Vagina (tissue), 2 donors: ENCODE measurements at places on chromosomes 4 and X.

DNA sequence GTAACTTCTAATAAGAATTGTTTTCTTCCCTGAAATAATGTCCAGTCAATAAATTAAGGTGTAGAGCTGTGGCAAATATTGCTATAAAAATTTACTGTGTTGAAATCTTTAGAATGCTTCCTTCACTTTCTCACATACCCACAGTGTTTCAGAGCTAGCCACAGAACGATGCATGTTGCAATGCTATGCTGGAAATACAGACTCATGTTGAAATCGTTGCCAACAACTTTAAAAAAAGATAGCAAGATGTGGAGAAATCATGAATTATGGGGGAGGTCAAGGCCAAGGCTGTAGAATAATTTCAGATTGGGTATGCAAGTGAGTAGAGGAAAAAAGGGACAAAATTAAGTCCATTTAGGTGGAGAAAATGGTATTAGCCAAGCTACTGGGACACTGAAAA lies 204.8 kb downstream of the VEGFC start:
- DNase-seq = no peak
- H3K27ac ChIP-seq = no peak overlapping the region

GRCh38 chr4:123306769-123307168 lies 89.8 kb upstream of the SPRY1 start:
- H3K27me3 ChIP-seq = no peaks in the 10 kb centered on the region
- no peaks in the 10 kb centered on the region for H3K36me3 ChIP-seq
- H3K27ac ChIP-seq = no peak overlapping the region

- H3K4me1 ChIP-seq = peaks cover 19% of the 10 kb centered on the region
- H3K27me3 ChIP-seq = no peaks in the 10 kb centered on the region
- no peaks in the 10 kb centered on the region for H3K36me3 ChIP-seq
- H3K4me3 ChIP-seq = peak within 1 kb of the TSS; percentile 68
- H3K27ac ChIP-seq = peak within 1 kb of the TSS; percentile 93
These were observed at the start of gene TBC1D9 for GRCh38 chr4:140756319-140757231. TSS of gene TBC1D9 (minus strand) at chr4:140756385. CDS start at chr4:140756045, 340 bp downstream.

DNA sequence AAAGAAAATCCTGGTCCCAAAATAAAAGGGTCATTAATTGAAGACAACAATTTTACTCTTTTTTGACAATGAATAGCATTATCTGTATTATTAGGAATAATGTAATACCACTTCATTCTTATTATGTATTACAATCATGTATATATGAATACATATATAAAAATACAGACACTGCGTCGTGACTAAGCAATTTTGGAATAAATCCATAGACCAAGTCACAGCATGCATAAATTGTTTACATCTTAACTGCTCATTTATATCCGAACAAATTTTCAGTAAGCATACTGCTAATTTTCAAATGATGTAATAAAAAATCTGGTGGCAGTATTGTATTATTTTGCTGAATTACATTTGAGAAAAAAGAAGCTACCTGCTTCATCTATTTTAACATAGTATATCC lies 321.6 kb upstream of the PITX2 start:
- no peaks in the 10 kb centered on the region for H3K36me3 ChIP-seq
- H3K4me3 ChIP-seq = no peak overlapping the region
- H3K27me3 ChIP-seq = no peaks in the 10 kb centered on the region
- no peak overlapping the region for H3K27ac ChIP-seq
- no peak for DNase-seq

- no peak overlapping the region for H3K4me3 ChIP-seq
- H3K36me3 ChIP-seq = peaks cover 11% of the 10 kb centered on the region
- H3K27me3 ChIP-seq = no peaks in the 10 kb centered on the region
- H3K27ac ChIP-seq = no peak overlapping the region
- no peak for DNase-seq
These were observed 48.6 kb downstream of the SMARCAD1 start for GRCh38 chr4:94256144-94256783.

DNA sequence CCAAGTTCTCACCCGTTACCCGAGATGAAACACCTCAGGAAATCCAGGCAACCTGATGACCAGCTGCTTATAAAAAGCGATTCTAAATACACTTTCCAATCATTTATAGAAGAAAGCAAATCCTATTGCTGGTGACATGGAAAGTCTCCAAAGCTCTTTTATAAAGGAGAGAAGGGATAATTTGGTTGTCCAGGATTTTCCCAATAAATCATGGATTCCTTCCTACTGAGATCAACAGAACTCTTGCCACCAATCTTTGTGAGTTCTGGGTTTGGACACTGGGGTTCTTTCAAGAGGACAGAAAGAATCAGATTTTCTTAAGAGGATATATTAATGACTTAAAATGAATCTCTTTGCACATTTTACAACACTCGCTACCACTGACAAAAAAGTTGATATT lies 24.7 kb upstream of the SOD3 start:
- H3K36me3 ChIP-seq = no peaks in the 10 kb centered on the region
- DNase-seq = no peak
- no peaks in the 10 kb centered on the region for H3K27me3 ChIP-seq
- H3K4me1 ChIP-seq = peaks cover 24% of the 10 kb centered on the region
- H3K4me3 ChIP-seq = no peak overlapping the region

DNA sequence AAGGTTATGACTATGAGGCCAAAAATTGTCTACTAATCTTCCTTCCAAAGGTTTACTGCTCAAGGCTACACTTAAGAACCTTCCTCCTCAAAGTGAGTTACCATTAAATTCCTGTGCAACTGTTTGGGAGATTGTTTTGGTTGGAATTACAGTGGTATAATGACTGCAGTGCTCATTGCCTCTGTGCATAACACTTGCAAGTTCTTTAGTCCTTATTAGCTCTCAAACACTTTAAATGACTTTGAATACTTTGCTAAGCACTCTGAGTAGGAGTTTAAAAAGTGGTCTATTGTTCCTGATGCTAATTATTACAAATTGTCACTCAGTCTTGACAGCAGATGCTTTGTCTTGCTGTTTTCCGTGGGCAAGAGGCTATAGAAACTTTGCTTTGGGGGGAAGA lies 422.8 kb upstream of the PABPC4L start:
- no peaks in the 10 kb centered on the region for H3K36me3 ChIP-seq
- no peaks in the 10 kb centered on the region for H3K27me3 ChIP-seq
- H3K4me3 ChIP-seq = no peak overlapping the region

DNA sequence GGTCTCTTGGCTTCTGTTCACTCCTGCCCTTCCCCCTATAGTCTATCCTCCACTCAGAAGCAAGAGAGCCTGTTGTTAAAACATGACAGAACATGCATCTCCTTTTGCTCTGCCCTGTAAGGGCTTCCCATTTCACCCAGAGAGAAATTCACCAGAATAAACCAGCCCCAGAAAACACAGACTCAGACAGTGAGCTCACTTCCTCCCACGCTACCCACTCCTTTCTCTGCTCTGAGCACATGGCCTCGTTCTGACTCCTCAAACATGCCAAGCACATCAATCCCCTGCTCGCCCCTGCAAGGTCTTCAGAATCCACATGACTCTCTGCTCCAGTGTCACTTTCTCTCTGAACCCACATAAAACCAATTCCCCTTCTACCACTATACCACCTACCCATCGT lies 50.4 kb downstream of the MID1 start:
- H3K27me3 ChIP-seq = no peaks in the 10 kb centered on the region
- DNase-seq = no peak
- H3K27ac ChIP-seq = no peak overlapping the region
- no peaks in the 10 kb centered on the region for H3K4me1 ChIP-seq
- no peaks in the 10 kb centered on the region for H3K36me3 ChIP-seq

- no peaks in the 10 kb centered on the region for H3K36me3 ChIP-seq
- no peak overlapping the region for H3K4me3 ChIP-seq
- H3K4me1 ChIP-seq = no peaks in the 10 kb centered on the region
- no peak for DNase-seq
- H3K27me3 ChIP-seq = no peaks in the 10 kb centered on the region
These were observed 369.8 kb upstream of the HAND2 start for GRCh38 chr4:173899813-173900212.

DNA sequence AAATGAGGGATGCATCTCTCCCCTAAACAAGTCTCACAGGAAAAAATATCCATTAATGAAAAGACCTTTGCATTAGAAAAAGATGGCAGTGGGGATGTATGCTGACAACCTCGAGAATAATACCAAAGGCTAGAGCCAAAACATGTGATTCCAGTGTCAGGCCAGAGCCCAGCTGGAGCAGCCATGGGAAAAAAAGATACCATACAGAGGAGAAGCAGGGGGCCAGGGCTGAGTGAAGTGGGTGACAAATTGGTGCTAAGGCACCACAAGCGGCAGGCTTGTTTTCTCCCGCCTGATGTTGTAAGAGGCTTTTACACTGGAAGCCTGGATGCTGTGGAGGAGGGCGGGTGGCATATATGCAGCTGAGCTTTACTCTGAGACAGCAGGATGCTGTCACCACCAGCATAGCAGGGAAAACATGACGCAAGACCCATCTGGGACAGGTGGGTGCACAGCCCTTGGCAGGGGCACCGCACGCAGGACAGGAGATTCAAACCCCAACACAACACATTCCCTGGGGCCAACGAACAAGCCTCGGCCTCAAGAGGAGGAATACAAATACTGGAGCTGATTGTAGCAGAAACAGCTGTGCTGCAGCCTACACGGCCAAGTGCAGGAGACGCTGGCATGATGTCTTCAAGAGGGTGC lies 91.9 kb downstream of the TSPAN5 start:
- peak overlapping the region; percentile 34 for H3K27ac ChIP-seq
- no peaks in the 10 kb centered on the region for H3K36me3 ChIP-seq
- no peak for DNase-seq
- no peaks in the 10 kb centered on the region for H3K27me3 ChIP-seq

DNA sequence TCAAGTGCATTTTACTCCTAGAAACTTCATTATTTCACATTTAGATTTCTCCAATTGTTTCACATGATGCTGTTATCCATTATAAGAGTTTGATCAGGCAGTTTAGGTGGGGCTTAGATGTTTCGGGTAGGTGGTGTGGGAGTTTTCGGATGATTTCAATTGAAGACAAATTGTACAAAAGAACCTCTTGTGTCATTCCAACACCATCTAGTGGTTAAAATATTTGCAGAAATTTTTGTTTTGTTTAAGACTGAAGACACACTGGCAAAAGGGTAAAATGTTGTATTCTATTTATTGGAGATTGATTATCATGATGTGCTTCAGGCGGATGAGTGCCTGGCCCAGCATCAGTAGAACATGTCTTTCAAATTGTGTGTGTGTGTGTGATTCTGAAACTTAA lies 212.7 kb downstream of the SH3BGRL start:
- no peaks in the 10 kb centered on the region for H3K27me3 ChIP-seq
- H3K36me3 ChIP-seq = no peaks in the 10 kb centered on the region
- H3K4me1 ChIP-seq = no peaks in the 10 kb centered on the region
- no peak for DNase-seq
- no peak overlapping the region for H3K27ac ChIP-seq

- H3K4me3 ChIP-seq = no peak overlapping the region
- no peak overlapping the region for H3K27ac ChIP-seq
- H3K27me3 ChIP-seq = no peaks in the 10 kb centered on the region
- DNase-seq = no peak
- H3K36me3 ChIP-seq = no peaks in the 10 kb centered on the region
- no peaks in the 10 kb centered on the region for H3K4me1 ChIP-seq
These were observed 265.9 kb downstream of the ADAMTS3 start for GRCh38 chr4:72302981-72303704.

DNA sequence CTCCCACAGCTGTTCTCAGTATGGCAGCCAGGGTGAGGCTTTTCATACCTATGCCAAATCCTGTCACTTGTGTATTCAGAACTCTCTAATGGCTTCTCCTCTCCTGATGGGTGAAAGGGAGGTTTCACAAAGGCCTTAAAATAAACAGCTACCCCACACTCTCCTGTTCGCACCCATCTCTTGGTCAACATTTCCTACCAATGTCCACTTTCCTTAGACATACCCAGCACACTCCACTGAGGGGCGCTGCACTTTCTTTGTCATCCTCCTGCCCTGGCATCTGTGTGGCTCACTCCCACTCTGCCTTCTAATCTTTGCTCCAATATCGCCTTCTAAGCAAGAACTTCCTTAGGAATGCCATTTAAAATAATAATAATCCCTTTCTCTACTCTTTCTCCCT lies 313.3 kb downstream of the PPP3CA start:
- no peak overlapping the region for H3K27ac ChIP-seq
- DNase-seq = no peak
- H3K27me3 ChIP-seq = no peaks in the 10 kb centered on the region
- peaks cover 7% of the 10 kb centered on the region for H3K36me3 ChIP-seq

DNA sequence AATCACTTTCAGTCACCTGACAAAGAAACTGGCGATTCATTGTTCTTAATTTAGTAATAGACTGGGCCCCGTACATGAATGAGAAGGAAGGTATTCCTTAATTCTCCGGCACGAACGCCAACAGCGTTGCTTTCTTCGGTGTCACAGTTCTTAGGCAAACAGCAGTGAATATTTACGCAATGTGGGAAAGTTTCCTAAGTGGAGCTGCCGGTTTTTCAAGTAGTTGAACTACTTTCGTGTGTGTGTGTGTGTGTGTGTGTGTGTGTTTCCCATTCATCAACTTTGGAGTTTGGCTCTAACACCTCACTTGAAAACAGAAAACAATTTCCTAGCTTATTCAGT lies 651 bp downstream of the NXT2 start:
- DNase-seq = no peak
- H3K27ac ChIP-seq = peak overlapping the region; percentile 81
- no peaks in the 10 kb centered on the region for H3K27me3 ChIP-seq
- H3K4me1 ChIP-seq = no peaks in the 10 kb centered on the region
- no peaks in the 10 kb centered on the region for H3K36me3 ChIP-seq

- H3K27me3 ChIP-seq = no peaks in the 10 kb centered on the region
- DNase-seq = no peak
- H3K36me3 ChIP-seq = no peaks in the 10 kb centered on the region
- peak within 1 kb of the TSS; percentile 58 for H3K4me3 ChIP-seq
- peaks cover 7% of the 10 kb centered on the region for H3K4me1 ChIP-seq
- no peak within 1 kb of the TSS for H3K27ac ChIP-seq
These were observed at the start of gene TMEM150C for GRCh38 chr4:82561786-82562563. TSS of gene TMEM150C (minus strand) at chr4:82561988. CDS start at chr4:82504657, 57,331 bp downstream.

DNA sequence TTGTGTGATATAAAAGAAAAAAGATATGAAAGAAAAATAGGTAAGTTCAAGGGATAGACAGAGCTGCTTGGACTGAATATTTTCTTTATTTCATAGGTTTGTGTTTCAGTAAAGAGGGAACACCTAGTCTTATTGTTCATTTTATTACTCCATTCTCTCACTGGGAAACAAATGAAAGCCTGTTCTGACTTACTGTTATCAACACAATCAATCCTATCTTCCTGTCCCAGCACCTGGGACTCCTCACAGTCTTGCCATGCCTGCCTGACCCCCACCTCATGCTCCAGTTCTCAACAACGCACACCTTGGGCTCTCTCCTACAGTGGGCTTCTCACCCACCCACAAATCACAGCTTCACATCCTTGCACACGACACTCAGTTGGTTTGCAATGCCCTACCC lies 189.5 kb downstream of the PRDM5 start:
- H3K4me3 ChIP-seq = no peak overlapping the region
- DNase-seq = no peak
- no peaks in the 10 kb centered on the region for H3K27me3 ChIP-seq
- H3K4me1 ChIP-seq = no peaks in the 10 kb centered on the region

- no peaks in the 10 kb centered on the region for H3K27me3 ChIP-seq
- no peak overlapping the region for H3K27ac ChIP-seq
- H3K36me3 ChIP-seq = no peaks in the 10 kb centered on the region
- no peaks in the 10 kb centered on the region for H3K4me1 ChIP-seq
- no peak for DNase-seq
These were observed 466.1 kb downstream of the ADGRL3 start for GRCh38 chr4:61666244-61666643.
